ENCODE measurements at places on chromosomes 7 and 10. TPM values are rescaled to one million over a fixed set of nuclear protein-coding genes. Genes with fewer than 3 reads are reported as not detected.
A peak's percentile ranks its signal among the peaks of the same experiment; 100 is the strongest.

GRCh38 chr10:18532881-18533535 lies 118.4 kb downstream of the NSUN6 start:
- no peak for DNase-seq

DNA sequence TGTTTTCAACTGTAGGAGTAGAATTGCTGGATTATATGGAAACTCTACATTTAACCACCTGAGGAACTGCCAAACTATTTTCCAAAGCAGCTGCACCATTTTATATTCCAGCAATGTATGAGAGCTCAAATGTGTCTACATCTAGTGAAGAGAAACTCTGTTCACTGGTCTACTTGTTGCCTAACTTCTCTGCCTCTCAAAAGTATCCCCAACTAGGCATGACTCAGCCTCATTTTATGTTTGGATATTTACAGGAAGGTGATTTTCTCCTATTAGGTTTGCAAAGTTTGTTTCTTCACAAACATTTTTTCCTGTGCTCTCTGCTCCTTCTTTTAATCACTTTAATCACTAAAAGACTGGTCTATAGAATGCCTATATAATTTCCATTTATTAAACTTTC lies 37.1 kb upstream of the SRI start:
- DNase-seq, result no peak

DNA sequence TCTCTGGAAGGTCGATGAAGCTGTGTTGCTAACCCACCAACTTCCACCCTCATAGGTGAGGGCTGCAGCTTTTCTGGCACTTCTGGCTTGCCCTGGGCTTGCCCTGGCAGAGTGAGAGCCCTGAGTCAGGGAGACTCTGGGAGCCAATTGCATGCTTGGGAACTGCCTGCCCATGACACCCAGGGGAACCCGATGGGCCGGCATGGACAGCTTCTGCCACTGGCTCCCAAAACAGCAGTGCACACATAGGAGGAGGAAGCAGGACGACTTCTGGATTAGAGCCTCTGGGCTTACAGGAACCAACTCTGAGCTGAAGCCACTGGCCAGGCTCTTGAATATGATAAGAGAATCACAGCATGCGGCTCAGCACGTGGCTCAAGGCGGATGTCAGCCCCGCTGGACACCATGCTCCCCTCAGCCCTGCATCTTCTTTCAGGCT lies 135.2 kb upstream of the UNC5B start:
- no peak for DNase-seq

DNA sequence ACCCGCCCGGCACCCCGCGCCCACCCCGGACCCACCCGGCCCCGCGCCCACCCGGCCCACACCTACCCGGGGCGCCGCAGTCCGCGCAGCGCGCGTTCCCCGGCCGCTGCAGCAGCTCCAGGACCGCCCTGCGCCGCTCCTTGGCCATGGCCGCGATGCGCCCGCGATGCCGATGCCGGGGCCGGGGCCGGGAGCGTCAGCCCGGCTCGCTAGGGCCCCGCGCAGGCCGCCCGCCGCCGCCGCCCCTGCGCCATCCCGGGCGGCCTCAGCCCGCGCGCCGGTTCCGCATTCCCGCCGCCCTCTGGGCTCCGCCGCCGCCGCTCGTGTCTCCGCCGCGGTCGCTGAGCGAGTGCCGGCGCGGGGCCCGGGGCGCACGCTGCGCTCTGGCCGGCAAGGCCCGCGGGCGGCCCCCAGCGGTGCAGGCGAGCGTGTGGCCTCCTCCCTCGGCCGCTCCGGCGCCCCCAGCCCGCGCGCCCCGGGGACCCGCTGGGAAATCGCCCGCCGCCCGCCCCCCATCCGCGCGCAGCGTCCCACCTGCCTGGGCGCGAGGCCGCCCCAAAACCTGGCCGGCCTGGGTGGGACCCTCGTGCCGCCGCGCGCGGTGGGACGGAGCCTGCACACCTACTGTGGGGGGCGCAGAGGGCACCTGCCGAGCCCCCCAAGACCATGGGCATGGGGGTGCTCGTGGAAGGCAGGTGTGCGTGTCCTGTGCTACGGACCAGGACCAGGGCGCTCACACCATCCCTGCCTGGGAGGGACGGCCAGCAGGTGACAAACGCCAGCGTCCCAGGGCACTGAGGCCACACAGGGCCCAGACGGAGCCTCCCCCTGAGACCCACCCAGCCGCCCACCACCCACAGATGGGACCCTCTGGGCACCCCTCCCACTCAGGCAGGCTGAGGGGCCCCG lies at the start of gene ADAP1:
TSS of gene ADAP1 (minus strand) at position 351 of the 909 bp plus-strand sequence. CDS start at position 148, 203 bp downstream.
- DNase-seq, result no peak

Gene ACTL6B
- total RNA-seq, result not detected

DNA sequence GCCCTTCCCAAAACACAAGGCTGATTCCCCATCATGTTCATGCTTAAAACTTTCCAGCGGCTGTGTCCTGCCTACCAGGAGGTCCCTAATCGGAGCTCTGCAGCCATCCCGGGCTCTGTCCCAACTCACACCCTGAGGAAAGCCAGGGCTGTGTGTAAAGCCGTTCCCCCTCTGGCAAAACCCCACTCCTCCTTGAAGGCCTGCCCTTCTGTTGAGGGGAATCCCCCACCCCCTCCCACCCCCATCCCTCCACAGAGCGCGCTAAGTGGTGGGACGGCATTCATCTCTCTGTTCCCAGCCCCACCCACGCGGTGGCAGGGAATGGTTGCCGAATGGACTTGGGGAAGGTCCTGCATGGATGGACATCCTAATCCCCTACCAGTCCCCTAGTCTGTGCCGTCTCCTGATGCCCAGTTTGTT lies 667 bp upstream of the TMEM120A start:
- no peak for DNase-seq

DNA sequence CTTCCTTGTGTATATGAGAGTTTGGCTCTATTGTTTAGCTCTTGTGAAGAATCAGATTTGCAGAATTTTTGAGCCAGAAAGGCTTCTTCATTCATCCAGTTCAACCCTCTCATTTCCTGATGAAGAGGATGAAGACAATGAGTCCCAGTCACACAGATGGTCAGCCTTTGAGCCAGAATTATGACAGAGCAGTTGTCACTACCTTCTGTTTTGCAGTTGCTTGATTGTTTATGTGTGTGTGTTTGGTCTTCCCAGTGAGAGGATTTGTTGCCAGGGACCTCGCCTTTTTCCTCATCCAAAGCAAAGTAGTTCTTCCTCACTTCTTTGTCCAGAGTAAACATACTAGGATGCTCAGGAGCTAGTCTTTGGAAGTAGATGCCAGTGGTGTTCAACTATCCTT lies 15.6 kb downstream of the MDFIC start:
- no peak for DNase-seq

DNA sequence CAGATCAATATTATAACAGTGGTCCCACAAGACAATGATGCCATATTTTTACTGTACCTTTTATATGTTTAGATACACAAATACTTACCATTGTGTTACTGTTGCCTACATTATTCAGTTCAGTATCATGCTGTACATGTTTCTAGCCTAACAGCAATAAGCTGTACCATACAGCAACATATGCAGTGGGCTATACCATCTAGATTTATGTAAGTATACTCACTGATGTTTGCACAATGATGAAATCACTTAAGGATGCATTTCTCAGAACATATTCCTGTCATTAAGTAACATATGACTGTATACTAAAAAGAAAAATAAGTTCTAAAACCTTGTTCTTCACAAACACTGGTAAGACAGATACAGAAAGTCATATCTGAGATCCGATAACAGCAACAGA lies 468.6 kb upstream of the SEMA3A start:
- no peak for DNase-seq

- DNase-seq, result no peak
These were observed 593.6 kb downstream of the GRM8 start for GRCh38 chr7:126659124-126659523.

GRCh38 chr10:89029785-89030437 lies 39.3 kb downstream of the FAS start:
- peak; percentile 70 for DNase-seq

Gene PTPRE
- 16.7 TPM for total RNA-seq

Gene SLC26A3
- not detected for total RNA-seq

DNA sequence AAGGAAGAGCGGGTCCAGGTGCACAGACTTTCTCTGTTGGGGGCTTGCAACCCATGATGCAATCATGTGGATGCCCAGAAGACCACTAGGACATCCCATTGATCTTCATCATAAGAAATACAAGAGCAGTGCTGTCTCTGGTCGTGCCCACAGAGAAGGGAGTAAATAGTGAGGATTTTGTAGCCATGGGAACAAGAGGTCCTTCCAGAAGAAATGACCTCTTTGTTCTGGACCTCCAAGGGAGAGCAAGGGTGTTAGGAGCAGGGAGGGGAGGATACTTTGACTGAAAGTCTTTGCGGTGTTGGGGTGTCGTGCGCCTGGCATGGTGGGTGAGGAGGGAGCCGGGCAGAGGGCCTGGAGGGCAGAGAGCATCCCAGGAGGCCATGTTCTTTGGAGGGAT lies 55.0 kb upstream of the EN2 start:
- DNase-seq, result no peak

DNA sequence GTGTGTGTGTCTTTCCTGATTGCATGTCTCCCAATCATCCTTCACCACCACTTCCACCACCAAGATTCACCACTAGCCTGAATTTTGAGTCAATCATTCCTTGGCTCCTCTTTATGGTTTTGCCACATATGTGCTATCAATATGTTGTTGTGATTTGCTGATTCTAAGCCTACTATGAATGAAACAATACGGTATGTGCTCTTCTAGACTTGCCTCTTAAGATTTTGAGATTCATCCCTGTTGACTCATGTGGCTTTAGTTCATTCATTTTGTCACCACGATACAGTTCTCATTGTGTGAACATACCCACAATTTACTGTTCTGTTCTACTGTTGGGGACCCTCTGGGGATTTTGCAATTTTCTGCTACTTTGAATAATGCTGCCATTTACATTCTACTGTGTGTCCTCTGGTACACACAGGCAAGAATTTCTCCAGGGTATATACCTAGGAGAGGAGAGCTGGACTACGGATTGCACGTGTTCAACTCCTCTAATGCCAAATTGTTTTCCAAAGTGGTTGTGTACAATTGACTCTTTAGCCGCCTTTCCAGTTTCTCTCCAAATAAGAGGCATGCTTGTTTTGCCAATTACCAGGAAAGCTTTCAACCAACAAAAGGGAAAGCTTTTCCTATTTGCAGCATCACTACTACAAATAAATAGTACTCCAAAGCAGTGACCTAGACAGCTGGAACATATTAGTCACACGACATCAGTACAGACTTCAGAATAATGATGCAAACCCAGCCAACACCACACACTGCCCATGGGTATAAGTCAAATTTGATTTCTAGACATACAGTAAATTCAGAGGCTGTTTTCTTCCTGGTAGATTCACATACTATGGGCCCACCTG lies 30.0 kb downstream of the SGMS1 start:
- DNase-seq, result no peak

Gene ZNF365
- total RNA-seq, result 10.1 TPM

- DNase-seq, result no peak
These were observed 13.2 kb downstream of the PCLO start for GRCh38 chr7:83149466-83149865.

- no peak for DNase-seq
These were observed 588 bp downstream of the CYREN start for GRCh38 chr7:135169964-135170273.

Gene ERVW-1
- not detected for total RNA-seq

DNA sequence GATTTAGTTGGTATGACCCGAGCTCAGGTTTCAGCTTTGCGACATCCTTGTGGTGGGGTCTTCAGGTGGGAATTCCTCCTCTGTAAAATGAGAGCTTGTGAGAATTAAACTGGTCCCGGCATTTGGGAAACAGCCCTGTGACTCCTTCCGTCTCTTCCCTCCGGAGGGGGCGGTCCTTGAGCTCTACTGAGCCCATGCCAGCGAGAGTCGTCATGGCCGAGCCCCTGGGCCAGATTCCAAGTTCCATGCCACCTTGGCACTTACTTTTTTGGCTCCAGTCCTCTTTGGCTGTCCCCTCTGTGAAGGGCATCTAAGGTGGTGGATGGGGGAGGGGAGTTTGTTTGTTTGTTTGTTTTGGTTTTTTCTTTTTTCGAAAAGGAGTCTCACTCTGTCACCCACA lies 47.6 kb downstream of the GTF2IRD1 start:
- DNase-seq, result no peak

DNA sequence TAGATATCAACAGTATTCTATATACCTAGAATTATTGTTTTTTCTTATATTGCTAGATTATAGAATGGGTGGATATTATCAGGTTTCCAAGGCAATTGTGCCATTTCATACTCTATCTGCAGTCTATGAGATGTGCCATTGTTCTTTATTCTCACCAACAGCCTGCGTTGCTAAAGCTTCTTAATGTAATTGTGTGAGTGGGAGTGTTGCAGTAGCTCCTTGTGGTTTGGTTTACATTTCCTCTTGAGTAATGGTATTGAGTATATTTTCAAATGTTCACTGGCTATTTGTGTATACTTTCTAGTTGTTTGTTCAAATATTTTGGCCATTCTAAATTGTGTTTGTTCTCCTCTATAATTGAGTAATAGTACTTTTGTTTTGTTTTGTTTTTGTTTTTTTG lies 199.2 kb downstream of the TFEC start:
- no peak for DNase-seq

Gene GOT1
- 25.4 TPM for total RNA-seq

GRCh38 chr10:21449288-21449966 lies 76.1 kb downstream of the SKIDA1 start:
- no peak for DNase-seq

DNA sequence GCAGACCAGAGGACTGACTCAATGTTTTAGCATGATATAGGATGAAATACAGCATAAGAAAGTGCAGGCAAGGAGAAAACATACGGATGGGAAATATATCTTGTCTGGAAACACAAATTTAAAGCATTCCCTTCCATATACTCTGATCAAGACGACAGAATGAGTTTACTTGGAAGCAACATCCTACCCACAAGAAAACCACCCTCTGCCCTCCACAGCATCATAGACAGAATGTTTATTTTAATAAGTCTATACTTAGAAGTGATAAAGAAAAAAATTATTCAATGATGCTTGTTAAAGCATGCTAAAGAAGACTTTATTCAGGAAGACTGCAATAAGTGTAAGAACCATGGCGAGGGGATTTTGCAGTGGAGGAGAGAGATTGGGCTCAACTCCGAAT lies 32.4 kb upstream of the HIBADH start:
- no peak for DNase-seq

Gene ZEB1
- 10.3 TPM for total RNA-seq

GRCh38 chr7:32888505-32888904 lies 3.1 kb downstream of the KBTBD2 start:
- no peak for DNase-seq

GRCh38 chr10:34396663-34397062 lies 418.4 kb downstream of the PARD3 start:
- DNase-seq, result no peak

DNA sequence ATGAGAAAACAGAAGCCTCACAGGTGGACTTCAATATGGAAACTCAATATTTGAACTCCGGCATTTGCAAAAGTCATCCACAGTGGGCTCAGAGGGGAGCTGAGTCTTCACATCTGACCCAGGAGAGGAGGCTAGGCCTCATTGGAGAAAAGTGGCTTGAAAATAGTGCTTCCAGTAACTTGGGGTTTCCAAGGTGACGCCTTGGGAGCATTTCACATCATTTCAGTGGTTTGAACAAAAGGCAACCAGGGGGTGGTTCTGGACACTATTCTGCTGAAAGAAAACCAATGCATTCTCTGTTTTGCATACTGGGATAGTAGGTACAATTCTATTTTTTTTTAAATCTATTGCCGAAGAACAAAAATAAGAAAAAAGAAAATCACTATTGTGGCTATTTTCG lies 599.2 kb upstream of the POM121L12 start:
- no peak for DNase-seq

GRCh38 chr7:98518159-98518947 lies 98.7 kb upstream of the NPTX2 start:
- DNase-seq, result no peak

Measured in Caki2 (cell line).